ENCODE measurements at places on chromosomes 3 and 15.

DNA sequence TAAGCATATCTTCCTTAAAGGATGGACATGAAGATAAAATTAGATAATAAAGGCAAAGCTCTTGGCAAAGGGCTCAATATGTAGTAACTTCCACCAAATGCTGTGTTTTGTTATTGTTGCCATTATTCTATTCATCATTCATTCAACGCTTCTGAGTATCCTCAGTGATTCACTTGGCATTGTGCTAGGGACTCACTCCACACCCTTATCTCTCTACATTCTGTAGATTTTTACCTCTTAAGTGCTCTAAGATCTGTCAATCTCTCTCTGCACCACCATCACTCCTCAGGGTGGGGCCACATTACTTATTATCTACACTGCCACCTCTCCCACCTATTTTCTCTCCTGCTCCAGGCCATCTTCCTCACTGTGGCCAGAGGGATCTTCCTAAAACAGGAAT is 51.2 kb downstream of the SH3GL3 start:
- no peak for DNase-seq

- no peak for DNase-seq
Observed at GRCh38 chr3:30634761-30635735, 28.6 kb downstream of the TGFBR2 start.

DNA sequence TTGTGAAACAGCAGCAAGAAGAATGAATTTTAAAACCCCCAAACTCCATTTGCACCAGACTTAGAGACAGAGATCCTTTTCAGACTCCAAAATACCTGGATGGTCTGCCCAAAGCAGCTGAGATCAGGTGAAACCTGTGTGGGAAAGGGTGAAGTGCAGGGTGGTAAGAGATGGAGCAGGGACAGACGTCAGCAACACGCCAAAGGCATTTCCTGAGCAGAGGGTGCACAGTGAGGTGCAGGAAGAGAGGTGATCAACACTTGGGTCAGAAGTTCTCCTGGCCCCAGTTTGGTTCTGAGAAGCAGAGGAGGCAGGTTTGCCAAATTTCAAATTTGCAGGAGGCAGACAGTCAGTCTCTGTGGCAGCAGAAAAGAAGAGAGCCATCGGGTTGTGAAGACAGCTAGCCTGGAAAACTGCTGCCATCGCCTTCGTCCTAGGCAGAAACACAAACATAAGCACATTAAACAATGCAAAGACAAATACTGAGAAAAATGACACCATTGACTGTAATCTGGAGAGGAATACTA is 9.8 kb downstream of the CCR4 start:
- no peak for DNase-seq

DNA sequence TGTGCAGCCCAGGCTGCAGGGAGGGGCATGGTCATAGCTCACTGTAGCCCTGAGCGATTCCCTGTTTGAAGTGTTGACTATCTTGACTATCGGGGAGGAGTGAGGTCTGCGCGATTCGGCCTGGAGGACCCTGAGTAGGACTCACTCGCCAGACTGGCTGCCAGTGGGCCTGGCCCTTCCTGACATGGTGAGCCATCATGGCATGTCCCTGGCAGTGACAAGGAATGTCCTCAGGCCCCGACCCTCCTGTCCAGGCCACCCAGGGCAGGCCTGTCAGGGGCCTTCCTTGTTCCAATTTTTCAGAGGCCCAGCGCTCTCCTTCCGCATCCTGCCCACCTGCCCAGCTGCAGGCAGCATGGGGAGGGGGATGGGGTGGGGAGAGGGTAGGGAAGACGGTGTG is 5.2 kb upstream of the OCA2 start:
- DNase-seq = no peak

- DNase-seq = no peak
Observed at GRCh38 chr3:57696801-57697321, 4.0 kb upstream of the DENND6A start.

DNA sequence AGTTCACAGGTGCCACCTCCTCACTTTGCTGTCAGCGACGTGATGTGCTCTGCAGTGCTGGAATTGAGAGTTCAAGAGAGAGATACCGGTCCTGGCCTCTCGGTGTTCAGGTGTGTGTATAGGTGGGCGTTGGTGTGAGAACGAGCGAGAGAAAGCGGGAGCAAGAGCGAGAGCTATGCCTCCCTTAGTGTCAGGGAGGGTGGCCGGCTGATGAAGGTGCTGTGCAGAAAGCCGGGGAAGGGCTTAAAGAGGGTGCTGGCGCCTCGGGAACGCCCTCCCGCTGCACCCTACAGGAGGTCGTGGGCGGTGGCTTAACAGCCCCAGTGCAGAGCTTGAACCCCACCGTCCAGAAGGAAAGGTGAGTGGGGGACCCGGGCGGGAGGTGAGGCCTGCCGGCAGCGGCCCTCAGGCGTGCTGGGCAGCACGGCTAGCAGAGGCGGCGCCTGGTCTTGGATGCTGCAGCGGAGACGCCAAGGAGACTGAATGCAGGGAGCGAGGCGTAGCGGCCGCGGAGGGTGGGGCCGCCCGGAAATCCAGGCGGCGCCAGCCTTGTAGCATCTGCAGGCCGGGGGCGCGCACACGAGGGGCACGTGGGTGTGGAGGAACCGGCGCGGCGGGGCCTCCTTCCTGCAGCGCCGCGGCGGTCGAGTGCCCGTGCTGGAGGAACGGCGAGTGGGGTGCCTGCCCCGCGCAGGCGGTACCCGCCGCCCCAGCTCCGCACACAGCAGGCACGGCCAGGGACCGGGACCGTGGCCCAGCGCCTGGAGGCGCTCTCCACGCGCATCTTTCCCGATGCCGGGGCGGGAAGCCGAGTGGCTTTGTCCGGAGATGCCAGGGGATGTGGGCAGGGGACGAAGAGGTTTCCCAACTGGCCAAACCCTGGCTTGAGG is 246.8 kb upstream of the TOPAZ1 start:
- DNase-seq = peak; percentile 17

- DNase-seq = peak; percentile 12
Observed at GRCh38 chr15:43518197-43518761, 871 bp downstream of the MAP1A start.

DNA sequence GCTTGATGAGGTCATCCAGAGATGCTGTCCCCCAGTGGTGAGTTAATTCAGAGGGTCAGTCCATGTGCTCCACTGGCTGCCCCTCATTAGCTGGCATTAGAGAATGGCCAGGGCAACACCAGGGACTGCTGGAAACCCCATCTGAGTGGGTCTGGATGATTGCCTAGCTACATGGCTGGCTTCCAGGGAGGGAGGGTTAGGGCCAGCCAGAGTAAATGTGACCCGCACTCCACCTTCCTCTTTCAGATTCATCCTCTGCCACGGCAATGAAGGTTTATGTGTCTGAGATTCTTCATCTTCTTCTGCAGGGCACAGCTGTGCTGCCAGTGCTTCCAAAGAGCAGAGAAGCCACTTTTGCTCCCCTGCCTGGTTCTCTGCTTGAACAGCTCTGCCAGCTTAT is 391.9 kb downstream of the OCA2 start:
- no peak for DNase-seq

DNA sequence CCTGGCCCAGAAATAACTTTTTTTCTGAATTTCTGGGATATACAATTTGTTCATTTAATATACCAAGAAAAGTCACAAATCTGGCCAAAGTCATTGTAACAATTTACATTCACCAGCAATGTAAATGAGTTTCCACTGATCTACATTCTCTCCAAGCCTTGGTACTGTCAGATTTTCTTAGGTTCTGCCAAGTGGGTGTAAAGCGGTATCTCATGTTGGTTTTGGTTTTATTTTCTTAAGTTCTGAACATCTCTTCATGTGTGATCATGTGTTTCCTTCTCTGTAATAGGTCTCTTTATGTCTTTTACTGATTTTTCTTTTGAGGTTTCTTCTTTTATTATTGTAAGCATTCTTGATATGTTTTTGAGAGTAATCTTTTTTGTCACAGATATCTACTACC is 235.6 kb upstream of the COL8A1 start:
- no peak for DNase-seq

- no peak for DNase-seq
Observed at GRCh38 chr15:51756482-51756881, 5.1 kb downstream of the TMOD2 start.

DNA sequence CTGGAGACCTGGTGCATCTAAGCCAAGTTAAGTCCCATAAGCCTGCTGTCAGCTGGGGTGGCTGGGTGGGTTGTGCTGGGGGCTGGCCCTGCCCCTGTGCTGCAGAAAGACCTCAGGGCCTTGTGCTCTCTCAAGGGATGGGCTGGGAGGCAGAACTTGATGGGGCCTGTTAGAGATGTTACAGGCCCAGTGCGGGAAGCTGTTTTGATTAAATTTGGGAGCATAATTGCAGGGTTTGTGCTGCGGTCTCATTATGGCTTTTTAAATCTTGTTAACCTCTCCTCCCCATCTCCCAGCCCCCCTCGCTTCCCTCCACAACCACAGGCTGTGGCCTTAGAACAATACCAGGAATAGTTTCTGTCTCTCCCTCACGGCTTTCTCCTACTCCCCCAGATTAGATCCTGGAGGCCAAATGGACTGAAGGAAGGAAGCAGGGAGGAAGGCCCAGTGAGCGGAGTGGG is 87.6 kb upstream of the TLE3 start:
- DNase-seq = no peak

DNA sequence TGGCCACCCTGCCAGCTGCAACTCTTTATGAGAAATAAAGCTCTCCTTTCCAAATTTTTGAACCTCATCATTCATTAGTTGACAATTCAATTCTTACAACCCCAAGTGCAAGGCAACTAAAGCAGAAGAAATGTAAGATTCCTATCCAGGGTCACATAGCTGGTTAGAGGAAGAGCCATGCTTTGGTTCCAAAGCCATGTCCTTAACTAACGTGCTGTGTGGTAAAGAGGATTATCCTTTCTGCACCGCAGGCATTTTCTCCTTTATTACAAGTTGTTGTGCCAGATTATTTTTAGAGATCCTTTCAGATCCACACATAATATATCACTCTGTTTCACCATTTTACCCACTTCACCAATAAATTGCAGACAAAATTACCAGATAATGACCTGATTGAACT is 36.5 kb downstream of the TM4SF18 start:
- DNase-seq = no peak

DNA sequence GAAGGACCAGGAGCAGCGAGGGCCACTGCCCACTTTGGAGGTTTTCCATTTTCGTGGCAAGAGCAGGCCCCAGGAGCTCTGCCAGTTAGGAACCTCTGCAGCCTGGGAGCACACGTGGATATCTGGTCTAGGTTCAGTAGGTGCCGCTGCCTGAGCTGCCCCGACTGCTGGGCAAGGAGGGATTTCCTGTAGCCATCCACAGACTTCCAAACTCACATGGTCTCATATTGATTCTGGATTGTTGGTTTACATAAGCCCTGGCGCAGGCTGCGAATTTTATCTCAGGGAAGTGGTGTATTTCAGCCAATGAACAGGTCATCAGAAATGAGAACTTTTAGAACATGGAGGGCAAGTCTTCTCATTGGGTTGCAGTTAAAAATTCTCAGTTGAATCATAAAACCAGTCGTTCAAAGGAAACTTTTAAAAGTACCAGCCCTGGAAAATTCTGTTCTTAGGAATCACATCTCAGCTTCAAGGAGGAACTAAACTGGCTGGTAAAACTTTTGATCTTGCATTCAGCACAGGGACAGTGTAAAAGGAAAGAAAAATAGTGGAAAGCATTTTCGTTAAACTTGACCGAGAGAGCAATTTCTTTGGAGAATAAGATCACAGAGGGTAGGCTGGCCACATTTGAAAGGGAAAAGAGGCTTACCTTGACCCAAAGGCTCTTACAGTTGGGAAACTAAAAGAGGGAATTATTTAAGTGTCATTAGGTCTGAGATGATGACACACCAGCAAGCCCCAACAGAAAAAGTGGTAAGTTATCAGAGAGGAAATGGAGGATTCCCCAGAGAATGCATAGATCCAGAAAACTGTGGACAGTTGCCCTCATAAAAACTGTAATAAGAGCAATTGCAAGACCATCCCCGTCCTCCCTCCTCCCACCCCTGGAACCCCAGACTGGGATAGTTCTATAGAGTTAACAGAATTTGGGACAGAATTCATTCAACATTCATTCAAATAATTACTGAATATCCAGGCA is 6.4 kb upstream of the RTP3 start:
- DNase-seq = no peak

GRCh38 chr3:186102687-186103086 is 6.2 kb downstream of the ETV5 start:
- no peak for DNase-seq

GRCh38 chr3:70766301-70766700 is 453.9 kb upstream of the MDFIC2 start:
- no peak for DNase-seq

GRCh38 chr15:36632226-36632625 is 52.8 kb downstream of the CDIN1 start:
- DNase-seq = no peak

All from stimulated activated CD4-positive, alpha-beta T cell treated with anti-CD3 and anti-CD28 coated beads, Interleukin-4, amount 100 ng/mL, for 4 hours (primary cell).